NCI-H1417 (cell line): ENCODE measurements at places on chromosomes 7 and 10.

DNA sequence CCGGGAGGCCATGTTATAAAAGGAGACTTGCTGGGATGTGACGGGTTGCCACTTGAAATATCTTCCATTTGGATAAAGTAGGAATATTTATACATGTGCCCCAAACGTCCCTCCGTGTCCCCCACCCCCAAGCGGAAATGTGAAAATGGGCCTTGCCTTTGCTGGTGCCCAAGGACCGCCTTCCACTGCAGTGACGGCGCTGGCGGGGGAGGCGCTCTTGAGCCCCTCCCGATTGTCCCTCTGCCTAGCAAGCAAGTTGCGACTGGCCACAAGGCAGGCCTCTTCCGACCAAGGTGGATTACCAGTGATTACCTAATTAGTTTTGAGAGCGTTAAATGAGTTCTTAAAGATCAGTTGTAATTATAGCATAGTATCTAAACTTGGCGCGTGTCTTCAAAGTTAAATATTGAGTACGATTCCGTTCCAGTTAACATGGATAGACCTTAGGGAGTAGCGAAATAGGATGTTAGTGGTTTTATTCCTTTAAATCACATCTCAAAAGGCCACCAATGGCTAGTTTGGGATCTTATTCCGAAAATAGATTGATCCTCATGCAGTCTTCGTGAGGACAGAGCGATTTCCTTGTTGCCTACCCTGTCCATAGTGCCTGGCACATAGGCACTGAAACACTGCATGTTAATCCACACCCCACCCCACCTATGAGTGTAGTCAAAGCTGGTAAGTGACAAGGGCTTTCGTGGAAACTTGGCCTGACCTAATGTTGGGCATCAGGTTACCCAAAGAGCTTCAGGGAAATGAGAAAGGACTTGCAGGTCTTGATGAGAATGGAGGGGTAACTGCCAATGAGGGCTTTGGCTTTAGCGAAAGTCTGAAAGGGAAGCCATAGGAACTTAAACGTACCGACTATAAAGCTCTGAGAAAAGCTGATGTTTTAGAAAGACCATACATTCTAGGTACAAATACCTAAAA is 1.1 kb downstream of the PPIA start:
- peak; percentile 66 for DNase-seq

- no peak for DNase-seq
Observed at GRCh38 chr10:124562425-124563060, 100.9 kb downstream of the LHPP start.

GRCh38 chr10:70568781-70569495 is 33.6 kb downstream of the PRF1 start:
- no peak for DNase-seq

- no peak for DNase-seq
Observed at GRCh38 chr10:22285130-22285529, 31.1 kb upstream of the COMMD3 start.

DNA sequence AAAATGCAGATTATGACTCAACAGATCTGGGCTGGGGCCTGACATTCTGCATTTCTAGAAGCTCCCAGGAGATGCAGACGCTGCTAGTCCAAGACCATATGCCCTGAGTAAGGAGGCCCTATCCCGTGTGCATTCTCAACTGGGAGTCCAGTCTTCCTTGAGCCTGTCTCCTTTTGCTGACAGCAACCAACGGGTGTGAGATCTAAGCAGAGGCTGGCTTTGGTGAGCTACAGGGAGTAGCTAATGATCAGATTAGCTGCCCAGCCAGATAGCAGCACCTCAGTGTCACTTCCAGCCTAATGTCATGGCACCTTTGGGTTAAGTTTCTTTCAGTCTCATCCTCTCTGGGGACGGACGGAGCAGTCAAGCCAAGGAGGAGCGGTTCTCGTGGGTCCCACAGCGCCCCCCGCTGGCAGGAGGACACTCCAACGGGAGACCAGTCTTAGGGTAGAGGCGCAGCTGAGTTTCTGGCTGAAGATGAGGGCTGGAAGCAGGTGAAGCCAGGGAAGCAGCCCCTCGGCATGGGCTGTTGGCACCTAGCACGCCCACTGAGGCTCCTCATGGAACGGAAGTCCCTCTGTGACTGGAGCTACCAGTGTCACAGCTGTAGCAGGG is 154.0 kb downstream of the CCDC3 start:
- no peak for DNase-seq

DNA sequence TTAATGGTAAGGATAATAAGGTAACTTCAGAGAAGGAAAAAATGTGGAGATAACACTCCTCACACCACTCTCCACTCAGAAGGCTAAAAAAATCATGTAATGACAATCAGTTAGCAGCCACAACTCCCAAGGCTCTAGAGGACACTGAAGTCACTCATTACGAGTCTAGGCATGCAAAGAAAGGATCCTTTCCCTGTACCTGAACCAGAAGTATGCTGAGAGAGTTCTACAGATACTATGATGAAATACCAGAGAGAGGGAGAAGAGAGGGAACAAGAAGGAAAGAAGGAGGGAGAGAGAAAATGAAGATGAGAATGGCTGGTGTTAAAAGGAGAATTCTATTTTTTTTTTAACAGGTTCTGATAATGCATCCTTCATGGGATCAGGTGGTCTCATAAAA is 224.3 kb upstream of the PLXNA4 start:
- DNase-seq, result no peak

GRCh38 chr7:108634535-108634934 is 64.9 kb downstream of the DNAJB9 start:
- no peak for DNase-seq

- peak; percentile 92 for DNase-seq
Observed at GRCh38 chr7:5665094-5666025, 116.1 kb downstream of the RNF216 start.

DNA sequence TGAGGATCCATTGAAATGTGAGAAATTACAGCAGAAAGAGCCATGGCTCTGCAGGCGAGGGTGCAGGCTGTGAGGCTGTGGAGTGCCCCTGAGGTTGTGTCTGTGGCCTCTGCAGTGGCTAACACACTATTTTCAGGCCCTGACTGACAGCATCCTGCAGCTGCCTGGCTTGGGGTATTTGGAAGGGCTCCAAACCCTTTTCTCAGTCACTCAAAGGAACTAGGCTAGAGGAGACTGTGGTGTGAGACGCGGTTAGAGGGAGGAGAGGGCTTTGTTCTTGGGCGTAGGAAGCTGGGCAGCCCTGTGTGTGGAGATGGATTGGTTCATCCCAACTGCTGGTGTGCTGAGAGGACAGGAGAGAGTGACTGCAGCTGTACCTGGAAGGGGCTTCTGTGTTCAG is 134.9 kb downstream of the RAMP3 start:
- no peak for DNase-seq

GRCh38 chr7:36605261-36606051 is 118.8 kb downstream of the AOAH start:
- peak; percentile 23 for DNase-seq

- no peak for DNase-seq
Observed at GRCh38 chr10:24344279-24344678, 135.3 kb downstream of the KIAA1217 start.

- no peak for DNase-seq
Observed at GRCh38 chr7:73974101-73974947, 53.6 kb upstream of the ELN start.

- DNase-seq, result no peak
Observed at GRCh38 chr7:110043519-110043918, 1047.4 kb upstream of the LRRN3 start.

DNA sequence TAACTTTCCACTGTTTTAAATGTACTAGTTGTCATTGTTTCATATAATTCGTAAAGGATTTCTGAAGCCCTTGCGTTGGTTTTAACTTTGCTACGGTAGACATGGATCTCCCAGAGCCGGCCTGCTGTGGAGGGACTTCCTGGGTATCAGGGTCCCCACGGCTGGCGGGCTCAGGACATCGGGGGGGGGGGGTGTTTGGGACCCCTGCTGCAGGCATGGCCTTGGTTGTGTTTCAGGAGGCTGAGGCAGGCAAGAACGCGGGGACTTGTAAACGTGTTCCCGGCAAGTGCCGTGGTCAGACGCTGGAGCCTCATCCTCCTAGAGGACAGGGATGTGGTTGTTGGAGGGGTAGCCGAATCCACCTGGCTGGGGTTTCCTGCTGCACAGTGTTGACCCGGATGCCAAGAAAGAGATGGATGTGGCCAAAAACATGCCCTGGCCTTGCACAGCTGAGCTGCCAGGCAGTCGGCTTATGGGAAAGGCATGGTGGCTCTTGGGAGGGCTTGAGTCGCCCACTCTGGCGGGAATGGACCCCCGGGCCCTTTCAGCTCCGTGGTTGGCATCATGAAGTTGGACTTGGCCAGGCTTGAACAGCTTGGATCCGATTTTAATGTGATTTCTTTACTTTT is 21.4 kb upstream of the CHST12 start:
- DNase-seq, result no peak

- no peak for DNase-seq
Observed at GRCh38 chr7:27179503-27180430, 5.3 kb downstream of the HOXA11 start.

GRCh38 chr7:93011351-93012294 is 106.2 kb downstream of the SAMD9 start:
- no peak for DNase-seq

GRCh38 chr7:136063326-136063666 is 86.1 kb upstream of the MTPN start:
- DNase-seq, result peak; percentile 94

GRCh38 chr10:101092881-101093354 is 31.1 kb downstream of the KAZALD1 start:
- DNase-seq, result no peak

GRCh38 chr7:157400171-157400860 is 63.5 kb downstream of the DNAJB6 start:
- DNase-seq, result no peak

DNA sequence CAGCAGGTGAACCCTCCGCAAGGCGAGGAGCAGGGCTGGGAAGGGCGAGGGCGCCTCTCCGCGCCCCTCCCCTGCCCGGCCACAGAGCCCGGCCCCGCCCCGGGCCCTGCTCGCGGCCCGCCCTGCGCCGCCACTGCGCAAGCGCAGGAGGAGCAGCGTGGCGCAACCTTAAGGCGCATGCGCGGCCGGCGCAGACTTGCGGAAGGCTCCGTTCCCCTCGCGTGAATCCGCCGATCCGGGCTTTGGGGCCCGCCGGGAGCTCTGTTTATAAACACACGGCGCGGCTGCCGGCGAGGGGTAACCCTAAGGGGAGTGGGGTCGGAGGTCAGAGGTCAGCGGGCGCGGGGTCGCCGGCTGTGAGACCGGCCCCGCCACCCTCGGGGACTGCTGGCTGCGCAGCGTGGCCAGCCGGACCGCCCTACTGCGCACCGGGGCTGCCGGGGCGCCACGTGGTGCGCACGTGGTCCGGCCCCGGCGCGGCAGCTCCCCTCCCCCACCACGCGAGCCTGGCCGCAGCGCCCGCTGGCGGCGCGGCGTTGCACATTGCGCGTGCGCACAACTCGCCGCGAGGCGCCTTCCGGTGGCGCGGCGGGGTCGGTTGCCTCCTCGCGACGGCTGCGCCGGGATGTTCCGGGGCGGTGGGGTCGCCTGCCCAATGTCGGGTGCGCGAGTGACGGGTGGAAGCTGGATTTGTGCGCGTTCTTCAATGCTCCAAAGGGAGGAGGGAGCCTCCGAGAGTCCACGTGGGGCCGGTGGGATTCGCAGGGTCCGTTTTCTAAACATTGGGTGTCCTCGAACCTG is 40.2 kb upstream of the FOXK1 start:
- peak; percentile 99 for DNase-seq

DNA sequence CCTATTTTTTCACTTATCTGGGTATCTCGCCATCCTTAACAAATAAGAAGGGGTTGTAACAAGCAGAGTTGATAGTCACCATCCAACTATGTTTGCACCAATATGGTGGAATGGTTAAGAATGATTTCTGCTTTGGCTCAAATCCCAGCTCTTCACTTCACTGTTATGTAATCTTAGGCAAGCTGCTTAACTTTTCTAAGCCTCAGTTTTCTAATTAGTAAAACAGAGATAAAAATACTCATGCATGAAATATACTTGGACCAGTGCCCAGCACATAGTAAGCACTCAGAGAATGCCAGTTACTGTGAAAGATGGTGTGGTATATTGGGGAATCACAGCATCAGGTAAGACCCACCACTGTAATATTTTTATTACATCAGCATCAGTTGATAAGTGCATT is 33.6 kb downstream of the ABCB1 start:
- DNase-seq, result no peak

GRCh38 chr7:55526770-55527169 is 45.5 kb downstream of the VOPP1 start:
- peak; percentile 30 for DNase-seq

DNA sequence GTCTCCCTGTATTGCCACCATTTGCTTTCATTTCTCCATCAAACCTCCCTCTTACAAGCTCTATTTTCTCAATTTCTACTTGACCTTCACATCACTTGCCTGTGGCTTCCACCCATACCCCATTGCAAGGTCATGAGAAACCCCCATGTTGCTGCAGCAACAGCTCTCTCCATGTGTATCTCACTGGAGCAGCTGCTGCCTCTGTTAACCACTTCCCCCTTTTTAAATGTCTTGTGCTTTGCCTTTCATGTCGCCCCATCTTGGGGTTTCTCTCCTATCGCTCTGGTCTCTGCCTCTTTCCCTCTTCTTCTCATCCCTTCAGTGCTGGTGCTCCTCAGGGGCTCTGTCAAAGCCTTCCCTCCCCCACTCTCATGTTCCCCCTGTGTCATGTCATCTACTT is 148.8 kb downstream of the CHN2 start:
- DNase-seq, result no peak

DNA sequence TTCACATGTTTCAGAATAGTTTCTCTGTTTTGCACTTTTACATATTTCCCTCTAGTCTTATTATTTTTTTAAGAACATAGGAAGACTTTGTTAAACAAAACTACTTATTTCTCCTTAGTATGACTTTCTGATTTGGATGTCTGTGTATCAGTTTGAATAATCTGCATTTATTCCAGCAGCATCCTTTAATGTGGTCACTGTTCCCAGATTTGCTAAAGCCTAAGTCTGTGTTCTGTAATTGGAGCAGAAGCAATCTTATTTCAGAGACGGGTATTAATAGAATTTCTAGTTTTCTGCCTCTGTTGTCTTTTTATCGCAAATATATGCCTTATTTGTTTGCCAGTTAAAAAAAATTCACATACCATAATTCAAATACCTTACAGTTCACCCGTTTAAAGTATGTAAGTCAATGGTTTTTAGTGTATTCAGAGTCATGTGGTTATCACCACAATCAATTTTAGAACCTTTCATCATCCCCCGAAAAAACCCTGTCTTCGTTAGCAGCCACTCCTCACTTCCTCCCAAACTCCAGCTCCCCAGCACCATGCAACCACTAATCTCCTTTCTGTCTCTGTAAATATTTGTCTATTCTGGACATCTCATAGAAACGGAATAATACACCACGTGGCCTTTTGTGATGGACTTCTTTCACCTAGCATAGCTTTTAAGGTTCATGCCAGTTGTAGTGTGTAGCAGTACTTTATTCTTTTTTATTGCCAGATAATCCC is 58.7 kb downstream of the INPP5F start:
- no peak for DNase-seq
